ENCODE measurements at places on chromosomes 4 and X. TPM values are rescaled to one million over a fixed set of nuclear protein-coding genes. Genes with fewer than 3 reads are reported as not detected.

DNA sequence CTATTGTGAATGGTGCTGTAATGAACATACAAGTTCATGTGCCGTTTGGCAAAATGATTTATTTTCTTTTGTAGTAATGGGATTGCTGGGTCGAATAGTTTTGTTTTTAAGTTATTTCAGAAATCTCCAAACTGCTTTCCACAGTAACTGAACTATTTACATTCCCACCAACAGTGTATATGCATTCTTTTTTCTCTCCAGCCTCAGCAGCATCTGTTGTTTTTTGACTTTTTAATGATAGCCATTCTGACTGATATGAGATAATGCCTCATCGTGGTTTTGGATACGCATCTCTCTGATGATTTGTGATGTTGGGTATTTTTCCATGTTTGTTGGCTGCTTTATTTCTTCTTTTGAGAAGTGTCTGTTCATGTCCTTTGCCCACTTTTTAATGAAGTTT is 246.3 kb upstream of the ADGRL3 start:
- H3K27me3 ChIP-seq = no peaks in the 10 kb centered on the region
- H3K4me3 ChIP-seq = no peak overlapping the region
- H3K4me1 ChIP-seq = no peaks in the 10 kb centered on the region
- no peak overlapping the region for H3K27ac ChIP-seq
- no peaks in the 10 kb centered on the region for H3K36me3 ChIP-seq
- no peak for DNase-seq

DNA sequence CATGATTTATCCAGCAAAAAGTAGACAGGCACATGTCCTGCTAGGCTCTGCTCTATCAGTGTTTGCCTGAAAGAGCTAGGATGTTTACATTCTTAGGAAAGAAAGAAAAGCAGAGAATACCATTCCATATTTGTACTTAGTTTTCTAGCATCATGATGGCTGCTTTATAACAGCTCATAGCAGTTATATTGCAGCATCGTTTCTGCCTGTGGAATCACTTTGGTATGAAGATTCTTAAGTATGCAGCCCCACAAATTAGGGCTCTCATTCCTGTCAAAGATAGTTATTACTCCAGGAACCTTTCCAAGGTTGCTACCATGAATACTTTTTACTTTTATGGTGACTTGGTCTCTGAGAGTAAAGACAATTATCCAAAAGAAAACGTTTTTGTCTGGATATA is 119.0 kb upstream of the MYOZ2 start:
- no peaks in the 10 kb centered on the region for H3K4me1 ChIP-seq
- DNase-seq = peak; percentile 82
- no peak overlapping the region for H3K4me3 ChIP-seq
- no peak overlapping the region for H3K27ac ChIP-seq
- H3K36me3 ChIP-seq = no peaks in the 10 kb centered on the region

DNA sequence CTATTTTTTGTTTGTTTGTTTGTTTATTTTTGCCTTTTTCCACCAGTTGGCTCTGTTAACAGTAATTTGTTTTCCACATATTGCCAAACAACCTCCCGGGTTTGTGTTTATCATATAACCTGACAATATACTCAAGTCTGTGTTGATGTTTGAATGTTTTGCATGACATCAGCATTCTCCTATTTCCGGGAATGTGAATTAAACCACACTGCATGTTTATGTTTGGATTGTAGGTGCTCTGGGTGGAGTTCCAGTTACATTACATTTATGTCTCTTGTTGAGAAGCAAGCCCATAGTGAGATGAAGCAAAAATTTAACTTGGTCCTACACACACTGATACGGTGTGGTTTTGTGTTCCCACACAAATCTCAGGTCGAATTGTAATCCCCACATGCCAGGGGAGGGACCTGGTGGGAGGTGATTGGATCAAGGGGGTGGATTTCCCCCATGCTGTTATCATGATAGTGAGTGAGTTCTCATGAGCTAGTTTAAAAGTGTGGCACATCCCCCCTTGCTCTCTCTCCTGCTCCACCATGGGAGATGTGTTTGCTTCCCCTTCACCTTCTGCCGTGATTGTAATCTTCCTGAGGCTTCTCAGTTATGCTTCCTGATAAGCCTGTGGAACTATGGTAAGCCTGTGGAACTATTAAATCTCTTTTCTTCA is 54.4 kb upstream of the CLNK start:
- H3K36me3 ChIP-seq = no peaks in the 10 kb centered on the region
- H3K4me3 ChIP-seq = no peak overlapping the region
- H3K27ac ChIP-seq = no peak overlapping the region

- no peaks in the 10 kb centered on the region for H3K36me3 ChIP-seq
- H3K4me1 ChIP-seq = peaks cover 4% of the 10 kb centered on the region
- H3K27me3 ChIP-seq = no peaks in the 10 kb centered on the region
- peak overlapping the region; percentile 27 for H3K27ac ChIP-seq
- peak overlapping the region; percentile 56 for H3K4me3 ChIP-seq
Observed at GRCh38 chr4:4575284-4576211, 33.7 kb upstream of the STX18 start.

DNA sequence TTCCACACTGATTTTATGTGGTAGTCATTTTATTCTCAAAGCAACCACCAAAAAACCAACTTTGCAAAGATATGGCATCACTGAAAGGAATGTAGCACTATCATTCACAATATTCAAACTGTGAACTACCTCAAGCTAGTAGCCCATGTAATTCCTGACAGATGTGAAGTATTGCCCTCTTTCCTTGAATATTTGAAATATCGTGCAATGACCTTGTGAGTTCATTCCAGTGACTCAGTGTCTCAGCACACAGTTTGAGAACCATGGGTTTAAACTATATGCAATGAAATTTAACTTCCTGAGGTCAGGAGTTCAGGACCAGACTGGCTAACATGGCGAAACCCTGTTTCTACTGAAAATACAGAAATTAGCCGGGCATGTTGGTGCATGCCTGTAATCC is 20.9 kb upstream of the IQCM start:
- no peak overlapping the region for H3K27ac ChIP-seq
- H3K36me3 ChIP-seq = no peaks in the 10 kb centered on the region
- no peaks in the 10 kb centered on the region for H3K27me3 ChIP-seq
- H3K4me1 ChIP-seq = no peaks in the 10 kb centered on the region
- peak; percentile 54 for DNase-seq
- no peak overlapping the region for H3K4me3 ChIP-seq

KCNE5 gene
- 1.3 TPM for total RNA-seq

KLHL4 gene
- total RNA-seq = 19.8 TPM
